ENCODE measurements at places on chromosomes 16 and 17.

GRCh38 chr17:59342681-59343131 is 11.3 kb downstream of the YPEL2 start:
- no peak for DNase-seq

GRCh38 chr17:58383892-58384462 is 32.0 kb upstream of the SUPT4H1 start:
- no peak for DNase-seq

- no peak for DNase-seq
Observed at GRCh38 chr16:53755026-53755910, 51.3 kb downstream of the FTO start.

DNA sequence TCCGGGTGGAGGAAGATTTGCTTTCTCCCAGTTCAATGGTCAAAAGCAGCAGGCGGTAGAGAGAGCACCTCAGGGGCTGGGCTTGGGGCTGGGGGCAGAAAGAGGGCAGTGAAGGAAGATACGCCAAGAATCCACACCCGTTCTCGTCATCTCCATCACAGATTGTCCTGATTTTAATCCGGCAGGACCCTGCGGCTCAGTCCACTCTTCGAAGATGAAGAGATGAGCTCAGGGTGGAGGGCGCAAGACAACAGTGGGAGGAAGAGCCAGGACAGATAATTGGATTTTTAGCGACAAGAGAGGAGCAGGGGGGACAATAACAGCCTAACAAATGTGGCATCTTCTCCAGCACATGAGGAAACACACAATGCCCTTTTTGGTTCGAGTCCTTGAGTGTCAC is 165.9 kb downstream of the SDK2 start:
- DNase-seq = no peak

DNA sequence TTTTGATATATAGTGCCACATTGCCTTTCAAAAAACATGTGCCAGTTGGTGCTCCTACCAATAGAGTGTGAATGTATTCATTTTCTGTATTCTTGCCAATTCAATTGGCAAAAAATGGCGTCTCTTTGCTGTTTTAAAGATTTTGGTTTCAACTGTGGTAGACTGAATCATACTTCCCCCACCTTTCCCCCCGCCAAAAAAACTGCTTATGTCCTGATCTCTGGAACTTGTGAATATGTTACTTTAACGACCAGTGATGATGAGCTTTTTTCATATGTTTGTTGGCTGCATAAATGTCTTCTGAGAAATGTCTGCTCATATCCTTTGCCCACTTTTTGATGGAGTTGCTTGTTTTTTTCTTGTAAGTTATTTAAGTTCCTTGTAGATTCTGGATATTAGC is 325.1 kb upstream of the KCNJ16 start:
- DNase-seq = no peak

- no peak for DNase-seq
Observed at GRCh38 chr17:14923981-14924380, 341.1 kb downstream of the PMP22 start.

- DNase-seq = no peak
Observed at GRCh38 chr17:17814162-17815061, 22.4 kb downstream of the SREBF1 start.

GRCh38 chr17:21124086-21124485 is 2.7 kb upstream of the DHRS7B start:
- no peak for DNase-seq

DNA sequence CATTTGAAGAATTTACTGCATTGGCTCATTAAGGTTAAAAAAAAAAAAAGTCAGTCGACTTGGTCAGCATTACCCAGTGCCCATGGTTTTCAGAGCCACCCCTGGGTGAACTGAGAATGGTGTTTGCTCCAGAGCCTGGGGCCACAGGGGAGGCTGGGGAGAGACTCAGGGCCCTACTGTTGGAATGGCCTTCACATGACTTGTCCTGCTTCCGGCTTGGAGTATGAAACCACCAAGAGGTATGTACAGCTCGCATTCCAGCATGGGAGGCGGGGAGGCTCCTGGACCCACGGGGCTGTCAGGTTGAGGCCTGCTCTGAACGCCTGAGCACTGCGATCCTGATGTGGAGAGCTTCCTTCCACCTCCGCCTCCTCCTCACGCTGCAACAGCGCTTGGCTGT is 36.8 kb downstream of the MSI2 start:
- DNase-seq = no peak

DNA sequence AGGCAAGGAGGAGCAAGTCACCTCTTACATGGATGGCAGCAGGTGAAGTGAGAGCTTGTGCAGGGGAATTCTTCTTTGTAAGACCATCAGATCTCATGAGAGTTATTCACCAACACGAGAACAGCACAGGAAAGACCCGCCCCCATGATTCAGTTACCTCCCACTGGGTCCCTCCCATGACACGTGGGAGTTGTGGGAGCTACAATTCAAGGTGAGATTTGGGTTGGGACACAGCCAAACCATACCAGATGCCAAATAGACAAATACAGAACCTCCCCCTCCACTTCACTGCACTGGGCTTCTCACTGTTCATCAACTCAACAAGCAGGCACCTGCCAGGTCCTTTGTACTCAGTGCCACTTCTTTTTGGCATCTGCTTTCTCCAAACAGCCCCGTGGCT is 100.2 kb downstream of the WSCD1 start:
- no peak for DNase-seq

DNA sequence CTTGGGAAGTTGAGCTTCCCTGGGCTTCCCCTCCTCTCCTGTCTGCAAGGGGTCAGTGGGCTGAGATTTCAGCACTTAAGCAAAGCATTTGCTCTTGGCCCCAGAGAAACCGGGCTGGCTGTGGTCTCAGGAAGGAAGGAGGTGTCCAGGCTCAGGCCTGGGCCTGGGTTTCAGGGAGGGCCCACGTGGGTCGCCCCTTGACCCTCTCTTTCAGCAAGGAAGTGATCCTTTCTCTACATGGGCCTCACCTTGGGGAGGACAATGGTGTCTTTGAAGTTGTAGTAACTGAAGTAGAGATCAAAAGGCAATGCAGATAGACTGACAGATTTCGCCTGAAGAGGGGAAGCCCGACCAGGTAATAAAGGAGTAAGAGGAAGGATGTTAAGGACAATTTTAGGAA is 2.7 kb downstream of the NOD2 start:
- no peak for DNase-seq

DNA sequence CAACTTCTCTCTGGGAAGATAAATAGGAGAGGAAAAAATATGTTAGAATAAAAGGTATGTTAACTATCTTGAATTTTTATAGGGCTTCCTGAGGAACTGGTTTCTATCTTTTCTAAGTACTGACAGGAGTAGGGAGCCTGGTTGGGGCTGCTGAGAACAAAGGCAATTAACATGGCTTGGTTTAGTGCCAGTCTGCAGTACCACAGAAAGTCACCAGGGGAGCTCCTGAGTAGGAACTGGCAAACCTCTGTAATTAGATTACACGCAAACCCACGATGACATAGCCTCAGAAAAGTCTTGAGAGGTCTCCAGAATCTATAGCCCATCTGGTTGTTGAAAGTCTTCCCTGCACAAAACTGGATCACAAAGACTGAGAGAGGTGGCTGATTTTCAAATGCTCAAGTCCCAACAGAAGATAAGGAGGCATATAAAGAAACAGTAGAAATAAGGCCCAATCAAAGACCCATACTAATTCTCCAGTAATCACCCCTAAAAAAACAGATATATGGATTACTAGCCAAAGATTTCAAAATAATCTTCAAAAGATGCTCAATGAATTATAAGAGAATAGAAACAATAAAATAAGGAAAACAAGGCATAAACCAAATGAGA is 11.7 kb upstream of the CNTNAP4 start:
- DNase-seq = no peak

DNA sequence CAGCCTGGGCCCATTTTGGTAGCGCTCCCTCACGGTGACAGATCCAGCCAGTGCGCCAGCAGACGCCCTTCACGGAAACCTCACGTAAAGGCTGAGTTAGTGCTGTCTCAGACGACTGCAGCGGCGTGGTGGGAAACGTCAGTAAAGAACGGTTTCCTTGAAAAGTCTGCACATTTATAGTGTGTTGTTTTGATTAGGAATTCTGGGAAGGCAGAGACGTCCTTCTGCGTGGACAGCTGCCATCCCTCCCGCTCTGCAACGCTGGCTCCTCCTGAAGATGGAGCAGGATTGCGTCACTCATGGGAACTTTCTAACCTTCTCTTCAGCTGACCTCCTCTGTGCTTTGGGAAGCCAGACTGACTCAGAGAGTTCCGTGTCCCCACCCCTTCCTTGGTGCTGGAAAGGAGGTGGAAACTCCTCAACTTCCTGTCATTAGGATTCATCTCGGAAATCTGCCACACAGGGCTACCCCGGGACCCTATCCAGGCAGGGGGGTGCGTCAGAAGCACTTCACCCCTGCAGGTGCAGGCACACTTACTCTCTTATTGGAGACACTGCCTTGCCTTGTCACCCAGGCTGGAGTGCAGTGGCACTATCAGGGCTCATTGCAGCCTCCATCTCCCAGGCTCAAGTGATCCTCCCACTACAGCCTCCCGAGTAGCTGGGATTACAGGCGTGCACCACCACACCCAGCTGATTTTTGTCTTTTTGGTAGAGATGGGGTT is 24.3 kb upstream of the CRISPLD2 start:
- DNase-seq = no peak

DNA sequence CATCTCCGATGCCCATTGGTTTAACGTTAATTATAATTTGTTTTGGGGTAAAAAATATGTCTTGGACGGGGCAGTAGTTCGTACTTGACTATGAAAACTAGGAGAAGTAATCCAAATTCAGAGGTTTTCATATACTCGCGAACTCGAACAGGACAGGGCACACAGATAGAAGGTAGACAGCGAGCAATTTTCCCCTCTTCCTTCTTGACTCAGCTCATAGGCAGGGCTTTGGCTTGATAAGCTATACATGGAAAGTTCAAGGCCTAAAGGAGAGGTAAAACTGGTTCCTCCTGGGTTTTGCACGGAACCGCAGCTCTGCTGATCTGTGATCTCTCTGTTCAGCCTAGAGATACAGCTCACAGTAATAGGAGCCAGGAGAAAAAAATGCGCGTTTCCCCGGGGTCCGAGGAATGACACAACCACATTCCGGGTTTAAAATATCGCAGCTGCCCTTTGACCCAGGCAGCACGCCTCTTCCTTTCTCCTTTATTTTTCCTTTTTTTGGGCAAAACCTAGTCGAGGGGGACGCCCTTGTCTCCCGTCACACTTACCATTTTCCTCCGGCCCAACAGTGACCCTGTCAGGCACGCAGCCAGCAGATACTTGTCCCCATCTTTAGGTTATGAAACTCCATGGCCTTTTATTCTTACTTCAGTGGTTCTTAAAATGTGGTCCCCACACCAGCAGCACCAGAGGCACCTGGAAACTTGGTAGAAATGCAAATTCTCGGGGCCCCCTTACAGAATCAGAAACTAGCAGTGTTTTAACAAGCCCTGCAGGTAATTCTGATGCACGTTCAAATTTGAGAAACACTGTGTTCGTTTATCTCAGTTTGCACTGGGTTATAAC is 1.7 kb upstream of the LASP1 start:
- DNase-seq = no peak

GRCh38 chr16:11156401-11156800 is 99.6 kb downstream of the SOCS1 start:
- DNase-seq = no peak

- DNase-seq = no peak
Observed at GRCh38 chr16:47722046-47722445, 260.9 kb downstream of the PHKB start.

- no peak for DNase-seq
Observed at GRCh38 chr17:16818340-16818739, 128.3 kb downstream of the CCDC144A start.

GRCh38 chr17:17698869-17699351 is 17.7 kb downstream of the RAI1 start:
- no peak for DNase-seq

- no peak for DNase-seq
Observed at GRCh38 chr17:49218941-49219913, 8.7 kb downstream of the ABI3 start.

- no peak for DNase-seq
Observed at GRCh38 chr17:2814481-2815341, 18.5 kb downstream of the RAP1GAP2 start.

DNA sequence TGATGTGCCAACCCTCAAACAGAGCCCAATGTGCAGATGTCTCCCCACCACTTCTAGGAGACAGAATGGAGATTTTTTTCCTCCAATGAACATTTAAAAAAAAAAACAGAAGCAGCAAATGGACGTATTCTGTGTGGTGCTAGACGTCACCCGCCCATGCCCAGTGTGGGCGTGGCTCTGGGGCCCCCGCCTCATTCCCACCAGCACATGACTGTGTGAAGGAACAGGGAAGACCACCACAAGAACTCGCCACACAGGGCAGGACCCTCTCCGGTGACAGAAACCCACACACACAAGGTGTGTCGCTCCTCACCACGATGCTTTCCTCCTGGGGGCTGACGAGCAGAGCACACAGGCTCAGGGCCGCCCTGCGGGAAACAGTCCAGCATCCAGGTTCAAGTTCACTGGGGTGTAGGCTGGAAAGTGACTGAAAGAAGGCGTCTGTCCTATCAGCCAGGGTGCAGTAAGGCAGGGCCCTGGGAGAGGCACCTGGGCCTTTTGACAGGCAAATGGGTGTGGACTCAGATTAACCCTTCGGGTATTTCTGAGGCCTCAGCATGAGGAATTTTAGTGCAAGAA is 53.5 kb downstream of the KLHDC4 start:
- no peak for DNase-seq

DNA sequence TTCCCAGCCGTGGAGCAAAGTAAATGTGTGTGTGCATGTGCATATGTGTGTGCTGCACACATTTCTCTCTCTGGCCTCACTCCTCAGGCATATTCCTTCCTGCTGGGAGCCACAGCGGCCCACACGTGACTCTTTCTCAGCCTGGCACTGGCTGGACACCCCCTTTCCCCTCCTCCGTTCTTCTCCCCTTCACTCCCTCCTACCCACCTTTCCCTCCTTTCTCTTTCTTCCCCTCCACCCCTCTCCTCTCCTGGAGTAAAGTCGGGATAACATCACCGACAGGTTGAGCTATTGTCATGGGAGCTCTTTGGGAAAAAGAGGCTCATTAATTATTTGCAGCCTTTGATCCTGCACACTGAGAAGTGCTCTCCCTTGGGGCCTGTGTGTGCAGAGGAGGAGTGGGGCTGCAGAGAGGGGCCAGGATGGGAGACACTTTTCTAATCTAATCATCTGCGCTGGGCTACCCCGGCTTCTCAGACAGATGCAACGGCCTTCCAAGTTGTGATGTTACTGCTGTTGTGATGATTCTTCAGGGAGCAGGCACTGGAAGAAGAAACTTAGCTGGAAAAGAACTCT is 126.3 kb upstream of the HSBP1 start:
- DNase-seq = no peak

- DNase-seq = no peak
Observed at GRCh38 chr16:17204206-17204605, 266.6 kb downstream of the XYLT1 start.

- DNase-seq = no peak
Observed at GRCh38 chr17:63361182-63361581, 84.9 kb downstream of the CYB561 start.

GRCh38 chr17:79630126-79630525 is 19.3 kb upstream of the RBFOX3 start:
- no peak for DNase-seq

- peak; percentile 62 for DNase-seq
Observed at GRCh38 chr17:7988750-7989178, 13.7 kb upstream of the GUCY2D start.

- DNase-seq = no peak
Observed at GRCh38 chr16:67150833-67151396, at the start of gene B3GNT9. B3GNT9 (minus strand) TSS chr16:67150998; CDS start chr16:67150485, 513 bp downstream.

- no peak for DNase-seq
Observed at GRCh38 chr16:72198021-72198711, 26.2 kb upstream of the PMFBP1 start.
